ENCODE measurements at places on chromosomes 1 and 21.

- no peaks in the 10 kb centered on the region for H3K36me3 ChIP-seq
- DNase-seq, result no peak
- no peak overlapping the region for H3K27ac ChIP-seq
- no peaks in the 10 kb centered on the region for H3K4me1 ChIP-seq
- H3K27me3 ChIP-seq, result no peaks in the 10 kb centered on the region
Observed at GRCh38 chr1:33660244-33660643, 187.8 kb downstream of the ZSCAN20 start.

GRCh38 chr1:147837964-147838292, 64.7 kb upstream of the GJA8 start:
- H3K36me3 ChIP-seq, result no peaks in the 10 kb centered on the region
- DNase-seq, result no peak
- H3K27me3 ChIP-seq, result no peaks in the 10 kb centered on the region
- no peak overlapping the region for H3K27ac ChIP-seq

- no peaks in the 10 kb centered on the region for H3K4me1 ChIP-seq
- no peak overlapping the region for H3K27ac ChIP-seq
- no peak for DNase-seq
- H3K4me3 ChIP-seq, result no peak overlapping the region
- peaks cover 40% of the 10 kb centered on the region for H3K27me3 ChIP-seq
- H3K36me3 ChIP-seq, result no peaks in the 10 kb centered on the region
Observed at GRCh38 chr21:45252448-45252925, 35.2 kb downstream of the POFUT2 start.

GRCh38 chr1:202268817-202269216, 72.9 kb downstream of the UBE2T start:
- H3K4me3 ChIP-seq, result no peak overlapping the region
- no peaks in the 10 kb centered on the region for H3K4me1 ChIP-seq
- peaks cover 8% of the 10 kb centered on the region for H3K27me3 ChIP-seq
- no peak for DNase-seq
- H3K36me3 ChIP-seq, result no peaks in the 10 kb centered on the region

- H3K4me1 ChIP-seq, result no peaks in the 10 kb centered on the region
- H3K27ac ChIP-seq, result no peak overlapping the region
- H3K27me3 ChIP-seq, result no peaks in the 10 kb centered on the region
- H3K4me3 ChIP-seq, result no peak overlapping the region
- no peak for DNase-seq
Observed at GRCh38 chr1:61372944-61373343, 290.6 kb downstream of the NFIA start.

- no peaks in the 10 kb centered on the region for H3K36me3 ChIP-seq
- no peak for DNase-seq
Observed at GRCh38 chr1:20248971-20249612, 41.6 kb upstream of the VWA5B1 start.

- DNase-seq, result no peak
- no peaks in the 10 kb centered on the region for H3K27me3 ChIP-seq
- H3K36me3 ChIP-seq, result no peaks in the 10 kb centered on the region
- no peak overlapping the region for H3K27ac ChIP-seq
Observed at GRCh38 chr21:43294194-43294902, 125.5 kb downstream of the CRYAA start.

DNA sequence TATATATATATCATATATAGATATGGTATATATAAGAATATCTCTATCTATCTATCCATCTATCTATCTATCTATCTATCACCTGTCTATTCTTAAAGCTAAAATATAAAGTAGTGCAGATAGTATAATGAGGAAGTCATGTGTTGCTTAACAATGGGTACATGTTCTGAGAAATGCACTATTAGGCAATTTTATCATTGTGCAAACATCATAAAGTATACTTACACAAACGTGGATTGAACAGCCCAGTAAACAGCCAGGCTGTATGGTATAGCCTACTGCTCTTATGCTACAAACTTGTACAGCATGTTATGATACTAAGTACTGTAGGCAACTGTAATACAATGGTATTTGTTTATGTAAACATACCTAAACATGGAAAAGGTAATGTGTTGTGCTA, 621.0 kb upstream of the NCAM2 start:
- H3K4me3 ChIP-seq, result no peak overlapping the region
- DNase-seq, result no peak
- H3K4me1 ChIP-seq, result no peaks in the 10 kb centered on the region
- no peaks in the 10 kb centered on the region for H3K36me3 ChIP-seq

GRCh38 chr1:19478322-19478721, 7.0 kb downstream of the CAPZB start:
- no peak for DNase-seq
- H3K27me3 ChIP-seq, result no peaks in the 10 kb centered on the region
- no peak overlapping the region for H3K4me3 ChIP-seq
- H3K4me1 ChIP-seq, result peaks cover 89% of the 10 kb centered on the region
- no peaks in the 10 kb centered on the region for H3K36me3 ChIP-seq
- H3K27ac ChIP-seq, result peak overlapping the region; percentile 45

DNA sequence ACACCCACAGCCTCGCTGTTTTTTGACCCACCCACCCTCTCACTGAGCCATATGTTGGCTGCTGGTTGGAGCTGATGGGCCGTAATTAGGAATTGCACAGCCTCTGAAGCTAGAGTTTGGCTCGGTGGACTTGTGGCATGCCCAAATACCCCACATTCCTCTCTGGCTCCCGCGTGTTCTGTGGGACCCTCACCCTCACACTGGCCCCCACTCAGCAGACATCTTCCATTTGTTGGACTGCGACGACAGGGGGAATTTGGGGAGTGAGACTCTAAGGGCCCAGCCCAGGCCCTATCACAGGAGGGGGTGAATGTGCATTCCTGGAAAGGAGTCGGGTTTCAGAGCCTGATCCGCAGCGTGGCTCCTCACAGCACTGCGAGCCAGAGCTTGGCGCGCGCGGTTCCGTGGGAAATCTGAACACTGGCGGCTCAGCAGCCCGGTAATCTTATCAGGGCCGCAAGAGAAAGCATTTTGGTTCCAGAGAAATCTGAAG, 5.2 kb downstream of the RCSD1 start:
- H3K27me3 ChIP-seq, result peaks cover 14% of the 10 kb centered on the region
- H3K4me1 ChIP-seq, result peaks cover 4% of the 10 kb centered on the region
- no peak overlapping the region for H3K4me3 ChIP-seq
- no peak overlapping the region for H3K27ac ChIP-seq
- no peaks in the 10 kb centered on the region for H3K36me3 ChIP-seq

DNA sequence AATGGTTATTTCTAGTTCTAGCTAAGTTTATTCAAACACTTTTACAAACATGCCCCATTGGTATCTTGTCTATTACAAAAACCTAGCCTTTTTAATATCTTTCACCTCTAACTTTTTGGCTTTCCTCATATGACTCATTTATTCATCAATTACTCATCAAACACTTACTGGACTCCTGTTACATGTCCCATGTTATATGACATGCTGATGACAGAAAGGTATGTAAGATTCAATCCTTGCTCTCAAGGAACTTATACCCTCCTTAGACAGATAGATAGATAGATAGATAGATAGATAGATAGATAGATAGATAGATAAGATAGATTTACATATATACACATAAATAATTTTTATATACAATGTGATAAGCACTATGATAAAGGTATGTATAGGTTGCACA, 33.9 kb upstream of the INSL5 start:
- H3K4me3 ChIP-seq, result no peak overlapping the region
- no peaks in the 10 kb centered on the region for H3K36me3 ChIP-seq
- no peak overlapping the region for H3K27ac ChIP-seq
- no peak for DNase-seq
- no peaks in the 10 kb centered on the region for H3K27me3 ChIP-seq

DNA sequence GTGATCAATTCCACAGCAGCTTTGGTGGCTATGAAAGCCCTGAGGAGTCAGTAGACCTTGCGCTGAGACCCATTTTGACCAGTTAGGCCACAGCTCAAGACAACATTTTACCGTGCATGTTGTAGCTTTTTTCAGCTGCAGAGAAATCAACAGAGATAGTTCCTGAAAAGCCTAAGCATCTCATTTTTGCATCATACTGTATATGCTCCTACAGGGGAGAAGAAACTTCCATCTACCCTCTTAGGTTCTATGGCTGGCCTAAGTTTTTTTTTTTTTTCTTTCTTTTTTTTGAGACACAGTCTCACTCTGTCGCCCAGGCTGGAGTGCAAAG, 24.8 kb upstream of the EYA3 start:
- peak overlapping the region; percentile 8 for H3K27ac ChIP-seq
- no peak for DNase-seq
- H3K36me3 ChIP-seq, result no peaks in the 10 kb centered on the region
- no peaks in the 10 kb centered on the region for H3K4me1 ChIP-seq
- H3K27me3 ChIP-seq, result no peaks in the 10 kb centered on the region

- no peak for DNase-seq
- H3K27me3 ChIP-seq, result peaks cover 23% of the 10 kb centered on the region
- H3K36me3 ChIP-seq, result no peaks in the 10 kb centered on the region
- H3K4me3 ChIP-seq, result no peak overlapping the region
- H3K27ac ChIP-seq, result peak overlapping the region; percentile 26
- peaks cover 33% of the 10 kb centered on the region for H3K4me1 ChIP-seq
Observed at GRCh38 chr1:109114342-109114674, 393 bp downstream of the ELAPOR1 start.

- peak overlapping the region; percentile 17 for H3K27ac ChIP-seq
- H3K4me1 ChIP-seq, result peaks cover 29% of the 10 kb centered on the region
- no peaks in the 10 kb centered on the region for H3K36me3 ChIP-seq
- H3K4me3 ChIP-seq, result no peak overlapping the region
Observed at GRCh38 chr1:3219005-3219790, 150.2 kb downstream of the PRDM16 start.

GRCh38 chr1:229964281-229964680, 102.8 kb upstream of the GALNT2 start:
- no peaks in the 10 kb centered on the region for H3K36me3 ChIP-seq
- H3K27me3 ChIP-seq, result no peaks in the 10 kb centered on the region
- no peak overlapping the region for H3K27ac ChIP-seq

DNA sequence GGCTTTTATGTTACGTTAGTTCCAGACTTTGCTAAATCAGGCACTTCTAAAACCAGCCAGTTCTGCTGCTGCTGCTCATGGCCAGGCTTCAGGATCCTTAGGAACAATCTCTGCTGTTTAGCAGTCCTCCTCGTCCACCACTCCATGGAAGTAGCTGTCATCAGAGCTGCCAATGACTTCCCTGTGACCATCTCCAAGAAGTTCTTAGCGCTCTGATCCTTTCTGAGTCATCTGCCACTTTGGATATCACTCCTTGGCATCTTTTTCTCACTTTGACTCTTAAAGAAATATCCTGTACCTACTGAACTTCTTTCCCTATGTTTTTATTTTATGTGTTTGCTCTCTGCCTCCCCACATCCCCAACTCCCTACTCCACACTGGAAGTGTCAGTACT, 14.7 kb upstream of the IRF2BP2 start:
- DNase-seq, result no peak
- no peak overlapping the region for H3K4me3 ChIP-seq
- no peaks in the 10 kb centered on the region for H3K36me3 ChIP-seq

- no peaks in the 10 kb centered on the region for H3K36me3 ChIP-seq
- no peak for DNase-seq
- no peaks in the 10 kb centered on the region for H3K4me1 ChIP-seq
- H3K4me3 ChIP-seq, result no peak overlapping the region
- H3K27ac ChIP-seq, result no peak overlapping the region
- H3K27me3 ChIP-seq, result no peaks in the 10 kb centered on the region
Observed at GRCh38 chr1:216888731-216889130, 165.5 kb upstream of the ESRRG start.

DNA sequence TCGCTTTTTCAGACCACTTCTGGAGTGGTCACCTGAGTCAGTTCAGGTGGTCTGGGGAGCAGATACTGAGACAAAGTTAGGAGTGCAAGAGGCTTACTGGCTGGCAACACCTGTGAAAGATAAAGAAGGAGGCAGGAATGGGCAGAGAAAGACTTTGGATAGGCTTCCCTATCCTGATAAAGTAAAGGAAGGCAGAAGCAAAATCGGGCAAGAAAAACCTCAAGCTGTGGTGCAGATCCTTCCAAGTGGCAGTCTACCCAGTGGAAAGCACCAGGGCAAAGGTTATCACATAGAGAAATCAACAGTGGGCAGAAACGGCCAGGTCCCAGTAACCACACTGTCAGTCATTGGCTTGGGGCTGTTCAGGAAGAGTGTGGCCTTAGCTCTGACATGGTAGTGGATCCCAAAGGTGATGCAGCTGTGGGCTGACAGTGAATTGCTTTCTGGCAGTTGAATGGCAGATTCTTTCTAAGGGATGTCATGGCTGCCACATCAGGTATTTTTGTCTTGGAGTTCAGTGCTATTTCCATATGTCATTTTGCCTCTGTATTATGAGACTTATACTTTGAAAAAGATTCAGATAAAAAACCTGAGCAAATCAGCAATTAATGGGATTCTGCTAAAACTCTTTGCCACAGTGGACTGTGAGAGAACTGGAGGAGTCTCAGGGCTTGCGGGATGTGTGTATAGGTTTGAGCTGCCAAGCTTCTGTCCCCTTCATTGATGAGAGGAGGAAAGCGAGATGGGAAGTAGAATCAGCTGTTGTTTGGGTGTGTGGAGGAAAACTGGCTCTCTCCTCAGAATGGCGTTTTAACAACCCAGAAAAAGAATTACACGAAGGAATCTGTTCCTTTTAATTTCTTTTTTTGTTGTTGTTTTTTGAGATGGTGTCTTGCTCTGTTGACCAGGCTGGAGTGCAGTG, 8.1 kb upstream of the CGN start:
- H3K27ac ChIP-seq, result no peak overlapping the region
- no peaks in the 10 kb centered on the region for H3K36me3 ChIP-seq
- DNase-seq, result no peak
- peaks cover 27% of the 10 kb centered on the region for H3K4me1 ChIP-seq

- no peak overlapping the region for H3K27ac ChIP-seq
- peak; percentile 24 for DNase-seq
- no peaks in the 10 kb centered on the region for H3K36me3 ChIP-seq
- H3K4me3 ChIP-seq, result no peak overlapping the region
Observed at GRCh38 chr1:211487672-211488208, 4.2 kb downstream of the RD3 start.

DNA sequence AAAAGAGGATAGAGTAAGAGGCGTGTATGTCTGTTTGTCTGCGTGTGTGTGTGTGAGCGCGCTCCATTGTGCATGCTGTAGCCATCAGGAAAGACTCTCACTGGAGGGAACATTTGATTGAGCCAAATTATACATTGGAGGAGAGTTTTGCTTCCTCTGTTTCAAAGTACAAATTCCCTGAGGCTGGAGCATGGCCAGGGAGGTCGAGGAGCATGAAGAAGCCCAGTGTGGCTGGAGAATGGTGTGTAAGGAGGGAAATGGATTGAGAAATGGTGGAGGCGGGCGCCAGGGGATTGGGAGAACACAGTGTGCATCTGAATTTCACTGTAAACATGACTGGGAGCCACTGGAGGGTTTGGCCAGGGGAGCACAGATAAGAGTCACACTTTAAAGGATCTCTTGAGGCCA, 22.1 kb upstream of the EFNA1 start:
- H3K4me3 ChIP-seq, result no peak overlapping the region
- no peaks in the 10 kb centered on the region for H3K36me3 ChIP-seq
- peak; percentile 55 for DNase-seq
- H3K27me3 ChIP-seq, result no peaks in the 10 kb centered on the region
- H3K27ac ChIP-seq, result peak overlapping the region; percentile 30
- H3K4me1 ChIP-seq, result peaks cover 25% of the 10 kb centered on the region

DNA sequence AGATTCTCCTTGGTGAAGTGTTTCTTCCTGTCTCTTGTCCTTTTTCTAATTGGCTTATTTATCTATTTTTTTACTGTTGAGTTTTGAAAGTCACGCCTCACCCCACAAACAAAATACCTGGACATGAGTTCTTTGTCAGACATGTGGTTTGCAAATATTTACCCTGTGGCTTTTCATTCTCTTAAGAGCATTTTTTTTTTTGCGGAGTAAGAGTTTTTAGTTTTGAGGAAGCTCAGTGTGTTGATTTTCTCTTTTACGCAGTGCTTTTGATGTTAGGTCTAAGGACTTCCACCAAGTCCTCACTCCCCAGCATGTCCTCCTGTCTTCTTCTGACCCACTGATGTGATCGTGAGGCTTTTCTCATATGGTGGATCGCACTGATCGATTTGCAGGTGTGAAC, 7.6 kb downstream of the DFFB start:
- H3K27ac ChIP-seq, result no peak overlapping the region
- no peaks in the 10 kb centered on the region for H3K27me3 ChIP-seq
- no peaks in the 10 kb centered on the region for H3K36me3 ChIP-seq
- H3K4me3 ChIP-seq, result no peak overlapping the region

Data from transverse colon (tissue), 4 donors.